ENCODE measurements at places on chromosomes 12 and 14. TPM values are rescaled to one million over a fixed set of nuclear protein-coding genes. Genes with fewer than 3 reads are reported as not detected.

DNA sequence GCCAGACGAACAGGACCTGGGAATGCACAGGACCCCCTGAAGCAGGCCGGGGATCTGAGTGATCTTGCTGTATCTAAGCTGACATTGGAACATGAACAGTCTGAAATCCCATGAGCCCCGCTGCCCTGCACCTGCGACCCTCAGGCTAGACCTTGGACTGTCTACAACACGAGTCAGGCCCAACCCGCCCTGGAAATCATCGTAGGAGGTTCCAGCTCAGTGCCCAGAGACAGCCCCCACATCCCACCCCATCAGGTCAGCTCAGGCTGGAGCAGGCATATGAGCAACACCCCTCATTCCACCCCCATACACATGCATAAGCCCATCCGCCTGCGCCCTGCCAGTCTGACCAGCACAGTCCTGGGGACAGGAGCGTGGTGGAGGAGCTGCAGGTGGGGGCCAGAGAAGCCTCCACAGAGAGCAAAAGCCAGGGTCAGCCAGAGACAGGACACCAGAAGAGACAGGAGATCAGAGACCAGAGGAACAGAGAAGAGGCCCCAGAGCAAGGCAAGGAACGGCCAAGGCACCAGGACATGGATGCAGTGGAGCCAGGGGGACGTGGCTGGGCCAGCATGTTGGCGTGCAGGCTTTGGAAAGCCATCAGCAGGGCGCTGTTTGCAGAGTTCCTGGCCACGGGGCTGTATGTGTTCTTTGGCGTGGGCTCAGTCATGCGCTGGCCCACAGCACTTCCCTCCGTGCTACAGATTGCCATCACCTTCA, at the start of gene AQP6:
Gene AQP6 (plus strand): TSS at position 307 of the 720 bp plus-strand sequence. CDS start 227 bp downstream, at position 534.
- DNase-seq: no peak
- peaks cover 13% of the 10 kb centered on the region for H3K27me3 ChIP-seq
- H3K27ac ChIP-seq: no peak within 1 kb of the TSS
- no peak within 1 kb of the TSS for H3K4me3 ChIP-seq
- no peaks in the 10 kb centered on the region for H3K36me3 ChIP-seq

GRCh38 chr14:68047906-68048305, 228.3 kb downstream of the RAD51B start:
- H3K27ac ChIP-seq: no peak overlapping the region
- no peak for DNase-seq
- H3K4me1 ChIP-seq: no peaks in the 10 kb centered on the region
- H3K4me3 ChIP-seq: no peak overlapping the region

TDRD9 gene
- 0.46 TPM for total RNA-seq

PTHLH gene
- 0.44 TPM for total RNA-seq

DNA sequence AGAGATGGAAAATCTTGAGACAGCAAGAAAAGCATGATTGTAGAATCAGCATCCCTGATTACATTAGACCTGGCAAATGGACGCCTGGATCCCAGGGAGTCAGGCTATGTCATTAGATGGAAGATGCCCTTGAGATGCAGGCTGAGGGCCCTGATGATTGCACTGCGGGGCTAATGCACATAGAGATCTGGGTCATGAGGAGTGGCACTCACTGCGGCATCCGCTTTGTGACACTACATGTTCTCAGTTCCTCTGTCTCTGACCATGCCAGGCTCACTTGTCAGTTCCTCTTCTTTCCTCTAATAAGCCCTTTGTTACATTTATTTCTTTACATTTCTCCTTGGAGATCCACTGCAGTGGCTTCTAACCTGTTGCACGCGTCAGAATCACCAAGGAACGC, 70.1 kb upstream of the GPATCH2L start:
- no peak for DNase-seq
- H3K27me3 ChIP-seq: no peaks in the 10 kb centered on the region
- H3K4me1 ChIP-seq: no peaks in the 10 kb centered on the region
- no peak overlapping the region for H3K4me3 ChIP-seq
- no peak overlapping the region for H3K27ac ChIP-seq

GRCh38 chr12:130588696-130589539, 127.2 kb downstream of the RIMBP2 start:
- H3K27me3 ChIP-seq: no peaks in the 10 kb centered on the region
- no peak for DNase-seq
- H3K36me3 ChIP-seq: no peaks in the 10 kb centered on the region

GARIN6 gene
- not detected for total RNA-seq

KRT74 gene
- total RNA-seq: not detected
